Left kidney (tissue), 8 donors: ENCODE measurements at places on chromosomes 13 and 19. TPM values are rescaled to one million over a fixed set of nuclear protein-coding genes. Genes with fewer than 3 reads are reported as not detected.

DNA sequence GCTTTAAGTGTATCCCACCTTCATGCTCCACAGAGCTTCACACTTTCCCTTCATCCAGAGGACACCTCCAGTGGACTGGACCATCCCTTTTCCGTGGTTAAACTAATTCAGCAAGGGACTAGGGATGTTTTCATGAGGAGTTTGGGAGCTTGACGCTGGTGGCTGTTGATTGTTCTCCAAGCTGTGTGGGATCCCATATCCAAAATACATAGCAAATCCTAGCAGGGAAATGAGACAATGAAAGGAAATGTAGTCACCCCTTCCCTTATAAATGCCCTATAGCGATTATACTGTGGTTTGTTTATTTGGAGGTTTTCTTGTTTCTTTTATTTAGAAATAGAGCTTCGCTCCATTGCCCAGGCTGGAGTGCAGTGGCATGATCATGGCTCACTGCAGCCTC is 31.6 kb upstream of the DPRX start:
- no peak for DNase-seq

DNA sequence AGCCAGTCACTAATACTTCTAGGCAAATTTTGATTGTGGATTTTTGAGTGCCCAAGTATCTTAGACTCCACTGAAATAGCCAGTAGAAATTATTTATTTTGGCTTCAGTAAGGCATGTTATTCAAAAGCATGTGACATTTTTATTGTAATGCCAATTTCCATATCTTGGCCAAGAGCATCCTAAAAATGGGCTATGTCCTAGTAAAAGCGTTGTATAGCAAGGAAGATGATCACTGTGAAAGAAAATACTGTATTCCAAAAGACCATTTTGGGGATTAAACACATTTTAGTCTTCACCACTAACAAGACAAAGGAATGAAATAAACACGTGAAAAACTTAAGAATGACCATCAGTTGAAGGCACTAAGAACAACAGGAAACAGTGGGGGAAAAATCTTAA is 149.1 kb downstream of the NUFIP1 start:
- DNase-seq = no peak

The PRR36 gene
- polyA plus RNA-seq = 5.9 TPM

DNA sequence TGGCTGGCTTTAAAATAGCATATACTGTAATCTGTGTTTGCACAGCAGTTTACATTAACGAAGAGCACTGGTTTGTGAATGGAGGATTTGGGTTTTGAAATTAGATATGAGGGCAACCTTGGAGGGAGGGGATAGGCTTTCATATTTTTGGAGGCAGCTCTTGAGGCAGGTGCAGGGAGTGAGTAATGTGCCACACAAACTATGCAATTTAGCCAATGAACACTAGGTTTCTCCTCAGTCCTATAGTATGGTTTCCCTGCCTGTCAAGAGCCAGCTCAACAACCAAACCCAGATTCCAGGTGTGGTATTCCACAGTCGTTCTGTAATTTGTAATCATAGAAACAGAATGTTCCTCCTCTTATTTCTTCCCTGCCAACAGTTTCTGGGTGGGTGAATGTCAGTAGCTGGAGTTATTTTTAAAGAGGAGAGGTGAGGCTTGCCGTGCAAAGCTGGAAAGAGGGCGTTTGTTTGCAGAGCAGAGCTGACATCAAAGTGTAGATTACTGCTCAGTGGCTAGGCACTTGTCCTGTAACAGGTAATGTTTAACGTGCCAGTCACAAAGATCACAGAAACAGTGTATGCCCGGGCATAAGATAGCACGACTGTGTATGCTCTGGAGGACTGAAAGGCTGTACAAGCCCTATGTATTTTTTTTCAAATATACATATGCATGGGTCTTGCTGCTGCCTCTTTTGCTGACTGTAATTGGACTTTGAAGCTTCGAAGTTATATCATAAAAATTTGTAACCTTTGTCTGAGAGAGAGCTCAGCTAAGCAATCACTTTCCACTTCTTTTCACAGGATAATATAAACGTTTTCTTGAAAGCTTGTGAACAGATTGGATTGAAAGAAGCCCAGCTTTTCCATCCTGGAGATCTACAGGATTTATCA is 124.2 kb downstream of the LMO7 start:
- no peak for DNase-seq

The ING1 gene
- 26.4 TPM for polyA plus RNA-seq

DNA sequence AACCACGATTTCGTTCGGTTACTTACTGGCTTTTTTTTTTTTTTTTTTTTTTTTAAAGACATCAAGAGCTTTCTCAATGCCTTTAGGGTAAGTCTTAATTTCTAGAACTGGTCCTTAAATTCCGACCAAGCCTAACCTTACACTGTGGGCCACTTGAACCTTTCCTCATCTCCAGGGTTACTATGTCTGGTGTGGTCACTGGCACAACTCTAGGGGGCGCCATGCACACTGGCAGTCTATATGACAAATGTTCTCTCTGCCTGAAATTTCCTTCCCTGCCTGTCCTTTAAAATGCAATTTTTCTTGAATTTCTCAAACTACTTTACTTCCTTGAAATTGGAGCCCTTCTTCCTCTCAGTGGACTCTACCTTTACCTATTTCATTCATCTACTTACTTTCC is 227.4 kb downstream of the KLF5 start:
- no peak for DNase-seq

- DNase-seq = no peak
Measured at GRCh38 chr13:23289917-23290357, 109.2 kb downstream of the SGCG start.
